ENCODE measurements at places on chromosomes 2 and 18. TPM values are rescaled to one million over a fixed set of nuclear protein-coding genes. Genes with fewer than 3 reads are reported as not detected.
A peak's percentile ranks its signal among the peaks of the same experiment; 100 is the strongest.

The GRHL1 gene
- total RNA-seq: 2.0 TPM

The TGIF1 gene
- 24.7 TPM for total RNA-seq

The LIMS3 gene
- 3.7 TPM for total RNA-seq

The PARD3B gene
- total RNA-seq: 0.53 TPM

The REG3A gene
- not detected for total RNA-seq

The NCKAP5 gene
- total RNA-seq: not detected

The STAT1 gene
- 547 TPM for total RNA-seq

The GALNT14 gene
- total RNA-seq: not detected

The SNTG2 gene
- total RNA-seq: not detected

The SLC4A3 gene
- not detected for total RNA-seq

The DNAJC27 gene
- total RNA-seq: 8.1 TPM

The GPC1 gene
- total RNA-seq: 5.8 TPM

DNA sequence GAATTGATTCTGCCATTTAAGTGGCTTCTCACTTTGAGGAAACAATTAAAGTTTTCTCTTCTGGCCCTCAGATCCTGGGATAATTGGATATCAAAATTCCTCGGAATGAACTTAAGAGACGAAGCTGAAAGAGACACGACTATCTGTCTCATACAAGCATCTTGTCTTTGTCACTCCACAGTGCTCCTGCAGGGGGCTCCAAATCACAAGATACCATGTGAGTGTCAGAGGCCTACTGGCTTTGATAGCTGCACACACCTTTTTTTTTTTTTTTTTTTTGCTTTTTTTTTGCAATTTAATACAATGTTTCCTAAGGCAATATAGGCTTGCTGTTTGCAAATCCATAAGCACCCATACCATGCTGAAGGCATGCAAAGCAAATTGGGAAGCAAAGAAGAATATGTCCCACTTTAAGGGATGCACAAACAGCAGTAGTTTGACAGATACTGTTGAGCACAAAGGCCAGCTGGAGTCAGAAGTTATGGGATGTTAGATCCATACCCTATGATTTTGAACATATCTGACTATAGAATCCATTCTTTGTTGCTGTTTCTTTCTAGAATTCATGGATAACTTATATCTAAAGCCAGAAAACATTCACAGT is 109.0 kb upstream of the CBLN2 start:
- peak; percentile 30 for DNase-seq
- no peak overlapping the region for H3K4me3 ChIP-seq
- H3K4me1 ChIP-seq: no peaks in the 10 kb centered on the region
- H3K27ac ChIP-seq: no peak overlapping the region
- H3K27me3 ChIP-seq: no peaks in the 10 kb centered on the region

GRCh38 chr2:236172255-236173035 is 4.3 kb upstream of the GBX2 start:
- no peak for DNase-seq
- H3K4me3 ChIP-seq: no peak overlapping the region
- peaks cover 71% of the 10 kb centered on the region for H3K27me3 ChIP-seq
- no peak overlapping the region for H3K27ac ChIP-seq

DNA sequence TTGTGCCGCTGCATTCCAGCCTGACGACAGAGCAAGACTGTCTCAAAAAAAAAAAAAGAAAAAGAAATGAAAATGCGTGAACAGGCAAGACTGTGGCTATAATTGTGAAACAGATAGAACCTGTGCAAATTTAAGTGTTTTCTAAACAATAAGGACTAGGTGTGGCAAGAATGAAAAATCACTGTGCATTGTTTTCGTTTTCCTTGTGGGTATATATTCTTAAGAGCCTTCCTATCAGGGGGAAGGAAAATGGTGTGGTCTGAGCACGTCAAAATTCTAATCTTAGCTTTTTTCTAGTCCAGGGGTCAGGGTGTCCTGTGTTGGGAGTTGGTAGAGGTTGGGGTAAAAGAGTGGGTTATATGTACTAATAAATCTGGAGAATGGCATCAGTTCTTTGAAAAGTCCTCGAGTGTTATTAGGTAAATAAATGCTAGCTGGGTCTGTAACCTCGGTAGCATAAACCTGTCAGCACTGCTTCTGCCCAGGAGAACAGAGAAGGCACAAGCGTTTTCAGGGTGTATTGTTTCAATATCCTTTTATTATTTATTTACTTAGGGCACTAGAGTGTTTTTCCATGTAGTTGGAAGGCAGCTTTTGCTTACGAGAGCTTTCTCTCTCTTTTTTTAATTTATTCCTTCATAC is 11.6 kb downstream of the ATP6V1C2 start:
- H3K27me3 ChIP-seq: peaks cover 13% of the 10 kb centered on the region
- no peaks in the 10 kb centered on the region for H3K36me3 ChIP-seq
- H3K4me1 ChIP-seq: no peaks in the 10 kb centered on the region
- DNase-seq: no peak
- no peak overlapping the region for H3K27ac ChIP-seq
- no peak overlapping the region for H3K4me3 ChIP-seq

- no peaks in the 10 kb centered on the region for H3K36me3 ChIP-seq
- H3K4me3 ChIP-seq: no peak overlapping the region
- peaks cover 8% of the 10 kb centered on the region for H3K27me3 ChIP-seq
- H3K4me1 ChIP-seq: no peaks in the 10 kb centered on the region
- H3K27ac ChIP-seq: no peak overlapping the region
Observed at GRCh38 chr2:75491129-75491753, 69.5 kb downstream of the EVA1A start.

- no peaks in the 10 kb centered on the region for H3K27me3 ChIP-seq
- peak overlapping the region; percentile 65 for H3K4me3 ChIP-seq
- peaks cover 3% of the 10 kb centered on the region for H3K36me3 ChIP-seq
- H3K4me1 ChIP-seq: peaks cover 70% of the 10 kb centered on the region
Observed at GRCh38 chr18:79522451-79523205, 126.9 kb downstream of the NFATC1 start.

DNA sequence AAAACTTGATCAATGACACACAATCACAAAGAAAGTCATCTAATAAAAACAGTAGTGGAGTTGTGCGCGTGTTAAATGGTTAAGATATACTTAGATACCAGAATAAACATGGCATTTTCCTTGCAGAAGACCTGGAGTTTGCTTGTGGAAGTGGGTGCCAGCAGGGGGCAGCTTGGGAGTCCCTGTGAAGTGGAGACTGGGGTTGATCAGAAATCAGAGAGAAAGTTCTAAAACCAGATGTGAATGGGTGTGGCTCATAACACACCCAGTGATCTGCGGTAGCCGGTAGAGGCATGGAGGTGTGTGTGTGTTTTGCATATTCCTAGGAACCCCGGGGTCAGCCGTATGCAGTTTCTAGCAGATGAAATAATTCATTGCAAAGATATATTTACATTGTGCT is 300.1 kb upstream of the TRIB2 start:
- H3K27ac ChIP-seq: peak overlapping the region; percentile 33
- DNase-seq: peak; percentile 77
- peaks cover 57% of the 10 kb centered on the region for H3K4me1 ChIP-seq
- no peak overlapping the region for H3K4me3 ChIP-seq

GRCh38 chr2:155633887-155634570 is 698.5 kb downstream of the NR4A2 start:
- H3K4me3 ChIP-seq: no peak overlapping the region
- no peaks in the 10 kb centered on the region for H3K4me1 ChIP-seq
- no peaks in the 10 kb centered on the region for H3K27me3 ChIP-seq
- H3K27ac ChIP-seq: no peak overlapping the region
- H3K36me3 ChIP-seq: no peaks in the 10 kb centered on the region

- peaks cover 64% of the 10 kb centered on the region for H3K36me3 ChIP-seq
- no peaks in the 10 kb centered on the region for H3K27me3 ChIP-seq
- no peak overlapping the region for H3K27ac ChIP-seq
- no peak for DNase-seq
- peaks cover 79% of the 10 kb centered on the region for H3K4me1 ChIP-seq
- no peak overlapping the region for H3K4me3 ChIP-seq
Observed at GRCh38 chr2:43566461-43566729, 29.4 kb downstream of the THADA start.

DNA sequence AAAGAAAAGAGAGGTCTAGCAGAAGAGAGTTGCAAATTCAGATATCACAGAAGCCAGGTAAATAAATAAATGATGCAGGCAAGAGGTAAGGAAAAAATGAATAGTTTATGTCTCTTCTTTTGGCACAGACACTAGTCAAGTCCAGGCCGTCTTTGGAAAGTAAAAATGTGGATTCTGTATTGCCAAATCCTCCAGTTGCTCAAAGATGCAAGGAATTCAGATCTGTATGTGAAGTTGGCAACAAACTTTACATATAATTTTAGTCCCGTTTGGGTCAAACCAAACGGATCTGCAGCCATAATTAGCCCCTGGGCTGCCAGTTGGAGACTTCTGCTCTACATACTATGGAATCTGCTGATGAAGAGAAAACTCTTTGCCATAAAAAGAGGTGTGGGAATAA is 200.5 kb upstream of the RND3 start:
- H3K27me3 ChIP-seq: no peaks in the 10 kb centered on the region
- H3K4me3 ChIP-seq: no peak overlapping the region
- H3K36me3 ChIP-seq: no peaks in the 10 kb centered on the region

GRCh38 chr2:190277234-190278112 is 42.2 kb downstream of the HIBCH start:
- H3K4me3 ChIP-seq: no peak overlapping the region
- peaks cover 7% of the 10 kb centered on the region for H3K36me3 ChIP-seq
- no peak overlapping the region for H3K27ac ChIP-seq
- peaks cover 4% of the 10 kb centered on the region for H3K4me1 ChIP-seq
- no peaks in the 10 kb centered on the region for H3K27me3 ChIP-seq

GRCh38 chr2:238818561-238818960 is 29.3 kb upstream of the TWIST2 start:
- no peaks in the 10 kb centered on the region for H3K4me1 ChIP-seq
- DNase-seq: no peak
- H3K27me3 ChIP-seq: peaks cover 3% of the 10 kb centered on the region
- H3K4me3 ChIP-seq: no peak overlapping the region
- H3K36me3 ChIP-seq: no peaks in the 10 kb centered on the region

DNA sequence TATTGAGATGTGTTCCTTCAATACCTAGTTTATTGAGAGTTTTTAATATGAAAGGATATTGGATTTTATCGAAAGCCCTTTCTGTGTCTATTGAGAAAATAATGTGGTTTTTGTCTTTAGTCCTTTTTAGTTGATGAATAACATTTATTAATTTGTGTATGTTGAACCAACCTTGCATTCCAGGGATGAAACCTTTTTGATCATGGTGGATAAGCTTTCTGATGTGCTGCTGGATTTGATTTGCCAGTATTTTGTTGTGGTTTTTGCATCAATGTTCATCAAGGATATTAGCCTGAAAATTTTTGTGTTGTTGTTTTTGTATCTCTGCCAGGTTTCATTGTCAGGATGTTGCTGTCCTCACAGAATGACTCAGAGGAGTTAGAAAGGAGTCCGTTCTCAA is 1710.4 kb downstream of the SUCLG1 start:
- H3K4me1 ChIP-seq: no peaks in the 10 kb centered on the region
- no peaks in the 10 kb centered on the region for H3K36me3 ChIP-seq
- H3K27me3 ChIP-seq: no peaks in the 10 kb centered on the region
- DNase-seq: no peak

DNA sequence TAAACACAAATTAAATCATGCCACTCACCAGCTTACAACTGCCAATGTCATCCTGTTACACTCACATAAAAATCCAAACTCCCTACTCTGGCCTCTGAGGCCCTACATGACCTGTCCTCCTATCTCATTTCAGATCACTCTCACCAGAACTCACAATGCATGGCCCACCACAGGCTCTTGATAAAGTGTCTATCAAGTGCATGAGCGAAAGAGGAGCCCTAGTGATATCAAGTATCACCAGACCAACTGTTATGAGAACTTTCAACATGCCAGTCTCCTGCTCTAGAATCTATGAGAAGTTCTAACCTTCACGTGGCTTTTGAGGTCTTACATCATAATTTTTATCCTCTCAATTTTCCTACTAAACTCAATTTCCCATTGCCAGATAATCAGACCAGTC is 76.4 kb upstream of the CD226 start:
- no peaks in the 10 kb centered on the region for H3K27me3 ChIP-seq
- no peaks in the 10 kb centered on the region for H3K4me1 ChIP-seq
- peaks cover 50% of the 10 kb centered on the region for H3K36me3 ChIP-seq

- H3K27ac ChIP-seq: no peak overlapping the region
- DNase-seq: no peak
- H3K36me3 ChIP-seq: no peaks in the 10 kb centered on the region
- no peaks in the 10 kb centered on the region for H3K4me1 ChIP-seq
- no peak overlapping the region for H3K4me3 ChIP-seq
Observed at GRCh38 chr2:67845621-67846369, 217.0 kb downstream of the C1D start.

- no peaks in the 10 kb centered on the region for H3K27me3 ChIP-seq
- no peak for DNase-seq
- no peaks in the 10 kb centered on the region for H3K36me3 ChIP-seq
- H3K4me3 ChIP-seq: no peak overlapping the region
Observed at GRCh38 chr2:34663314-34663713, 1064.2 kb upstream of the FAM98A start.

DNA sequence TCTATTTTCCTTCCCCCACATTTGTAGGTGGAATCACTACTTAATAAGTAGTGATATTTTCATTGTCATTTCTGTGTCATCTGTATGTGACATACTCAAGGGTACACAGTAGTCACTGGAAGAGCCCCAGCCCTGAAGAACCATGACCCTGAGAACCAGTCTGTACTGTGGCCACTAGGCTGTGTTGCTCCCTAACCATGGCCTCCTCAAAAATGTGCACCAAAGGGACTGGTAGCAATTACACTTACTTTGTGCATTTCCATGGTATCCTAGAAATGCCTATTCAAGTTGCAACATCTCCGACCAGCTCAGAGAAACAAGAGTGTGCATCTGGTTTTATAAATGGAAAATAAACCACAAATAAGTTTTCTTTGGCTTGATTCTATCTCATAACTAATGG is 155.1 kb downstream of the DOCK10 start:
- H3K36me3 ChIP-seq: peaks cover 90% of the 10 kb centered on the region
- H3K4me3 ChIP-seq: no peak overlapping the region
- H3K27me3 ChIP-seq: no peaks in the 10 kb centered on the region
- peak overlapping the region; percentile 83 for H3K27ac ChIP-seq

- H3K36me3 ChIP-seq: peaks cover 17% of the 10 kb centered on the region
- DNase-seq: no peak
- peaks cover 37% of the 10 kb centered on the region for H3K4me1 ChIP-seq
- H3K27me3 ChIP-seq: no peaks in the 10 kb centered on the region
- no peak overlapping the region for H3K27ac ChIP-seq
Observed at GRCh38 chr2:159902722-159903121, 104.7 kb upstream of the CD302 start.

DNA sequence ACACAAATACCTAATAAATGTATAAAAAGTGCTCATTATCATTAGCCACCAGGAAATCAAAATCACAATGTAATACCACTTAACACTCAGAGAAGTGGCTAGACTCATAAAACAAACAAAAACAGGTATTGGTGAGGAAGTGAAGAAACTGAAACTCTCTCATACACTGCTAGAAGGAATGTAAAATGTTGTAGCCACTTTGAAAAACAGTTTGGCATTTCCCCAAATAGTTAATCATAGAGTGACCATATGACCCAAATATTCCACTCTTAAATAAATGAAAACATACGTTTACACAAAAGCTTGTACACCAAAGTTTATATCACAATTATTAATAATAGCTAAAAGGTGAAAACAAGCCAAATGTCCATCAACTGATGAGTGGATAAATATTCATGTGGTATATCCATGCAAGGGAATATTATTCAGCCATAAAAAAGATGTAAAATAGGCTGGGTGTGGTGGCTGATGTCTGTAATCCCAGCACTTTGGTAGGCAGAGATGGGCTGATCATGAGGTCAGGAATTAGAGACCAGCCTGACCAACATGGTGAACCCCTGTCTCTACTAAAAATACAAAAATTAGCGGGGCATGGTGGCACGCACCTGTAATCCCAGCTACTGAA is 86.2 kb upstream of the COL5A2 start:
- H3K4me3 ChIP-seq: no peak overlapping the region
- H3K27me3 ChIP-seq: no peaks in the 10 kb centered on the region
- no peaks in the 10 kb centered on the region for H3K36me3 ChIP-seq
- no peak for DNase-seq

All from activated CD4-positive, alpha-beta memory T cell treated with anti-CD3 and anti-CD28 coated beads, Interleukin-2, amount 10 ng/mL, durations not matched to agents 7 days and 5 days (primary cell).